Hair follicle dermal papilla cell (primary cell): ENCODE measurements at places on chromosomes 1 and 21. TPM values are rescaled to one million over a fixed set of nuclear protein-coding genes. Genes with fewer than 3 reads are reported as not detected.

Gene CLDN19
- total RNA-seq = not detected in 2 replicates

Gene PPM1J
- total RNA-seq = 1.3 and 1.6 TPM in 2 replicates

Gene MAD2L2
- 22.3 and 32.0 TPM in 2 replicates for total RNA-seq

Gene PALMD
- 3.2 and 4.6 TPM in 2 replicates for total RNA-seq

Gene VAV3
- total RNA-seq = 2.9 and 4.2 TPM in 2 replicates

Gene MASP2
- not detected in 2 replicates for total RNA-seq

Gene CYB5RL
- total RNA-seq = 8.4 and 11.8 TPM in 2 replicates
